ENCODE measurements at places on chromosomes 2 and 18.

- no peak for DNase-seq
These were observed 58.0 kb upstream of the CABYR start for GRCh38 chr18:24080861-24081260.

GRCh38 chr18:26476697-26477096 lies 71.7 kb downstream of the KCTD1 start:
- no peak for DNase-seq

GRCh38 chr18:39772155-39772919 lies 2182.7 kb upstream of the PIK3C3 start:
- no peak for DNase-seq

- no peak for DNase-seq
These were observed 226.0 kb downstream of the TFCP2L1 start for GRCh38 chr2:121058852-121059558.

DNA sequence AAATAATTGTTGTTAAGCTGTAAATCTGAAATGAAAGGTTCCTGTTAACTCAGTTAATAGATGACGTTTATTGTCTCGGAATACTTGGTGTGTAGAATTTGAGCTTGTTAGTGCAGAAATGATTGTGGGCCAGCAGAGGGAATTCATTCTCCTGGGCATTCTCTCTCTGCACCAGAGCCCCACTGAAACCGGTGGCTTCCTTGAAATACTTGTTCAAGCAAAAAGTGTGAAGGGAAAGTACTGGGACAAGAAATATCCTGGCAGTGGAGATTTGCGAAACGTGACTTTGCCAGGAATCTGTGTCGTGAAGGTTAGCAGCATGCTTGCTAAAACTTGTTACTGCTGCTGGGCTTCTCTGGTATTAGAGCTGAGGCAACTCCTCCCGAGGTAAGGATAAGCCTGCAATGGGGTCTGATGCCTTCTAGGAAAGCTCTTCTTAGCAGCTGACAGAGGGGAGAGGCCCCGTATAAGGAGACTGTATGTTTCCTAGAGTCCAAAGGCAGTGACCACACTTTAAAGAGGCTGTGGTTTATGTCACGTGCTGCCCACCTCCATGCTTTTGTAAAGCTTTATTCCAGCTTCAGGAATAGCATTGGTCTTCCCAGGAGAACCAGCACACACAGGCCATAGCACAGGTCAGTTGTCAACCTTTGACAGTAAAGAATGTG lies 2.0 kb downstream of the ITGA6 start:
- no peak for DNase-seq

GRCh38 chr2:172826522-172826921 lies 90.9 kb downstream of the RAPGEF4 start:
- DNase-seq = no peak

GRCh38 chr2:3533836-3534235 lies 14.5 kb upstream of the ADI1 start:
- no peak for DNase-seq

DNA sequence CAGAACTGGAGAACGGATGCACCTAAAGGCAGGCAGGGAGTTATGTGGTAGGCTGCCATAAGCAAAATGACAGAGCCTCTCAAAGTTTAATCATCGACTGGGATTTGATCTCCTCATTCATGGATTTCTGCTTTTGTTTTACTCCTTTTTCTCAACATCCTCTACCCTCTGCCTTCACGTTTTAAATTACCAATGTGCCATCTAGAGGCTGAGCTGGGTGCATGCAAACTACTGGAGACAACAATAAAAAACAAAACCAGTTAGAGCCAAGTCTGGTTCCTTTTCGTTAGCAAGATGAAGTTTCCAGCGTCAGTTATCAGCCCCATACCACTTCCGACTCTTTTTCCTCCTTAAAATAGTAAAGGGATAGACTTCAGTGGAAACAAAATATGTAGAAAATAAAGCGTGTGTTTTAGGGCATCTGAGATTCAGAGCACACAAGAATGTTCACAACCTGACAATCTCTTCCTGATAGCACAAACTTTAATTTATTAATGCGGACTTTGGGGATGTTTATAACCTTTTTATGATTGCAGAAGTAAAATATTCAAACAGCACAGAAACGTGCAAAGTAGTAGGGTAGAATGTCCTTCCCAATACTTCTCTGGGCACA lies 117.0 kb downstream of the LAMA1 start:
- no peak for DNase-seq

DNA sequence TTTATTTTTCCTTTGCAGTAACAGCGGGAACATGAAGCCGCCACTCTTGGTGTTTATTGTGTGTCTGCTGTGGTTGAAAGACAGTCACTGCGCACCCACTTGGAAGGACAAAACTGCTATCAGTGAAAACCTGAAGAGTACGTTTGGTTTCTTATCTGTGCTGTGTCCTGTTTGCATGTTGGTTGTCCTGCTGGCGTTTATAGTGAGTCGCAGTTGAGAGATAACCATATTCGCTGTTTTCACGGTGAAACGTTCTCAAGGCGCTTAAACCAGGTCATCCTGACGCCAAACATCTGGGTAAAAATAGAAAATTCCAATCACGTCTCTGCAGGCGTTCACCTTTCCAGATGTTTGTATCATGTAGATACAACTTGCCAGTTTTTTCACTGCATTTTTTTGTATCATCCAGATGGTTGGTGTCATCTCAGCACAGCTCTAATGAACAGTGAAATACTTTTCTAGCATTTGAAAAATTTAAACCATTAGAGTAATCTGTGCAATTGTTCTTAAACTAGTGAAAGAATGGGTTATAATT lies 21.2 kb downstream of the CLUL1 start:
- no peak for DNase-seq

- DNase-seq = no peak
These were observed 12.4 kb downstream of the DYM start for GRCh38 chr18:49447810-49448745.

GRCh38 chr2:68385220-68385906 lies 20.3 kb downstream of the PLEK start:
- no peak for DNase-seq

GRCh38 chr2:23904692-23905091 lies 22.2 kb downstream of the ATAD2B start:
- DNase-seq = no peak

GRCh38 chr2:62034715-62035114 lies 129.2 kb downstream of the COMMD1 start:
- no peak for DNase-seq

DNA sequence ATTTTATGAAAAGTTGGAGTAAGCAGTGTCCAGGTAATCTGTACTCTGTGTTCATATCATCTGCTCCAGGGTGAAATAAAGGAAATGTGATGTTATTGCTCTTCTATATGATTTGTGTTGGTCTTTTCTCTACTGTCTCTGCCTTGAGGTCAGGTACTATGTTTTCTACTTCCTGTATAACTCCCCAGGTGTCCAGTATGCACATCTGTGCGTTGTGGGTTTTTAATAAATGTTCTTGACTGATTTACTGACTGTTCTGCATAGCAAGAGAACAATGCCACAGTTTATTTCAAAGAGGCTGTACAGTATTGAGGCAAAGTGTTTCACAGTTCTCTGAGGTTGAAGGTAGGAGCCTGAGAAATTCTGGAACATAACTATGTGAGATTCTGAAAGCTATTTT lies 89.7 kb downstream of the BABAM2 start:
- no peak for DNase-seq

- DNase-seq = no peak
These were observed 12.5 kb downstream of the TTLL4 start for GRCh38 chr2:218722876-218723785.

DNA sequence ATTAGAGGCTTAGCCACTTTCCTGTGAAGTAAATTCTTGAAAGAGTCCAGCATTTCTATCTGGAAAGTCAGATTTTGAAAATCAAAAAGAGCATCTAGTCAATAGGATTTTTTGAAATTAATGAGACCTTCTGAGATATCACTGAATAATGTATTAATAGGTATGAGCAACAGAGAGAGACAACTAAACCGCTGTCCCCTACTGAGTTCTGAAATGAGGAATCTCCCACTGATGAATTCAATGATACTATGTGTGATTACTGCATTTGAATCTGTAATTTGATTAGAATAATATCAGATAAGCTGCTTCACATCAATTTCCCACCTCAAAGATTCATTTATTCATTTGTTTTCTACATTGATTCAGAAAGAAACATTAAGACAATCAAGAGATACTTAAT lies 252.8 kb downstream of the TMX3 start:
- DNase-seq = no peak

DNA sequence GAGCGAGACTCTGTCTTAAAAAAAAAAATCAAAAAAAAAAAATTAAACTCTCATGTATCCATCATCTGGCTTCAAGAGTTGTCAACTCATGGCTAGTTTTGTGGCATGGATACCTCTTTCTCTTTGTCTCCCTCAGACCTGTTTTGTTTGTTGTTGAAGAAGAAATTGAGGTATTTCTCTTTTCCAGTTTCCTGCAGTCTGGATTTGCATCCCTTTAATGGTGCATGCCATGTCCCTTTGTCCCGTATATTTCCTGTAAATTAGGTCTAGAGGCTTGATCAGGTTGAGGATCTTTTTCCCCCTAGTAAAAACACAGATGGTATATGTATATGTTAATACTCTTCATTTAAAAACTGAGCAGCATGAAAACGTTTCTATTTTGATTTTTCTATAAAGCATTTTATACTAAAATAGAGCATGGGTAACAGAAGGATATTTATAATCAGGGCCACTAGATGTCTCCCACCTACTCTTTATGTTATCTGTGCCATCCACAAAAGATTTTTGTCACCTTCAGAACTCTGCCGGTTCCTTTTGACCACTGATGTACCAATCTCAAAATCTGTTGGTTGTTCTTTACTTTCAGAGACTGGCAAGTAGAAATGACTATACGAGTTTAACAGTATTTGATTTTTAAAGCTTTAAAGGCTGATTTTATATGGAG lies 80.1 kb downstream of the GALNT1 start:
- no peak for DNase-seq

GRCh38 chr2:72612614-72613160 lies 213.1 kb downstream of the EXOC6B start:
- no peak for DNase-seq

DNA sequence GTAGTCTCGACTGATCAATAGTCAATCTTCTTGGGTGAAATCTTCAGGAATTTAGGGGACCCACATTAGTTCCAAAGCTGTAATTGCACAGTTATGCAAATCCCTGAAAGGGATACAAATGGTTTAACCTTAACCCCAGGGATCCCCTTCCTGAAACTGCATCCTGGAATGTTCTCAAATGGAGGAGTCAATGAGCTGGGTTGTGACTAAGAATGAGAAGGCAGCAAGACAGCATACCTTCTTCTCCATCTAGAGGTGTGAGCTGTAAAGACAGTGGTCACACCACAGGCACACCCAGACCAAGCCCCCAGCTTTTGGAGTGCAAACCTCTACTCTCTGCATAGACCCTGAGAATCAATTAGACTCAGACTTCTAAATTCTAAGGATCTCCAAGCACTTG lies 164.7 kb upstream of the MEIS1 start:
- no peak for DNase-seq

- no peak for DNase-seq
These were observed 36.6 kb upstream of the AAK1 start for GRCh38 chr2:69680001-69680675.

DNA sequence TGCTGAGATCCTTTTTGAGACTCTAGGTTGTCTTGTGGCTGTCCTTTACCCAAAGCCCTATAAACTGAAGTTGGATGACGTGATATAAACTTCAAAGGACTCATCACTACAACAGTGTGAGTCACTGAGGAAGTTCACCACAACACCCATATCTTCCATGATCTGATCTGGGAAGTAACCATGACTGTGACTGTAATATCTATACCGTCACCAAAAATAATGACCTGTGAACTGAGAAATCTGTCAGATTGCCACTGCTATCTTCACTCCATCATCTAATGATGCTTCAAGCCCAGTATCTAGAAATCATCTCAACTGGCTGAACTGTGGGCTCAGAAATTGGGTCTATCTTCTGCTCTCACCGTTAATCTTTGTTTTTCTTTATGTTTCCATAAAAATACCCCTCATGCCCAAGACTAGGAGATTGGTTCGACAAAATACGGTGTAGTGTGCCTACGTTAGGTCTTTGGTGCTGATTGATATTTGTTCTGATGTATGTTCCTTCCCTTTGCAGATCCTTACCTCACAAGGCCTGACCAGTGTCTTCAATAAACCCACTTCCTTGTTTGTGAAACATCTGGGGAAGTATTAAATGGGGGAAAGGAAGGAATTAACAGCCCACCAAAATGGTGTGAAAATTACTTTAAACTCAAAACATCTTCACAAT lies 78.2 kb downstream of the MYL12B start:
- DNase-seq = no peak

DNA sequence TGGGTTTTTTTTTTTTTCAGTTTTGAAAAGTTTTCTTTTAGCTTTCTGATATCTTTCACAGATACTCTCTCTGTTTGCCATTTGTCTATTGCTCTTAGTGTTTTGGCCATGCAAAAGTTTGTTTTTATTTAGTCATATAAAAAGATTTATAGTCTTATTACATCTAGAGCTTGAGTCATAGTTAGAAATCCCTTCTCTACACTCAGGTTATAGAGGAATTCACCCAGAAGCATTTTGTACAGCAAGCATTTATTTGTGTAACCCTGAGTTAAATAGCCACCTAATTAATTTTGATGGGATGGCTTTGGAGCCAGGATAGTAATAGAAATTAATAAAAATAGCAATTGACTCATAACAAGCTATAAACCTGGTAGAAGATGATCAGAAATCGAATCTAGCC lies 35.6 kb downstream of the ACTR2 start:
- DNase-seq = no peak

GRCh38 chr2:239236043-239236807 lies 164.6 kb downstream of the HDAC4 start:
- no peak for DNase-seq

DNA sequence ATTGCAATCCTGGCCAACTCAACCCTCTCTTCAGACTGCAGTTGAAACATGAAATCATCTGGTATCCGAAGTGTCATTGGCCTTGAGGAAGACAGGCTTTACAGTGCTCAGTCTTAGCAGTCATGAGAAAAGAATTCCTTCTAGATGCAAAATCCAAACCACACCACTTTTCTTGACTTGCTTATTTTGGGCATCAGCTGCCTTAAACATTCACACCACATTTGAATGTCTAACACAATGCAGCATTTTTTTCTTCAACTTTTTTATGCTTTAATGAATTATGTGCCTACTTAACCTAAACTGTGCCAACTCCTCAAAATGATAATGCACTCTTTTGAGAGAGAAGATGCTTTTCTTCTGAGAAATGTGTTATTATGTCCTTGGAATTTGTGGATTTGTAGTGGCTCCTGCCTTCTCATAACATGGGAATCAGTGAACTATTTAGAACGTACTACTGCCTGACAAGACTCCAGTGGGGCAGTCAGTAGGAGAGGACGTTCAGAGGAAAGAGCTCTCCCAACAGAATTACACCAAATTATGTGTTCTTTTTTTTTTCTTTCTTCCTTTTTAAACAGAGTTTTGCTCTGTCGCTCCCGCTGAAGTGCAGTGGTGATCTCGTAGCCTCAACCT lies 3.2 kb upstream of the FAM98A start:
- no peak for DNase-seq

DNA sequence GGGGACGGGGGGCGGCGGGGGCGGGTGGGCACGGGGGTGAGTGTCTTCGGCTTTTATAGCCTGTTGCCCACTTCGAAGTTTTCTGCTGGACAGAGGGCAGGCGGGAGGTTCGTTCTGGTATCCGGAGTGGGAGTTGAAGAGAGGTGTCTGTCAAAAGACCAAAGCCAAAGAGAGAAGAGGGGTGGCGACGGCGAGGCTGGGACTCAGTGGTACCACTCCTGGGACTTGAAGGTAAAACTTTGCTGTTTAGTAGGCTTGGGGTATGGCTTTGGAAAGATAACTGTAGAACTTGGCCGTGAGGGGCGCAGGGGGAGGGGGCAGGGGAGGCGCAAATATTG lies 215.8 kb upstream of the DTNA start:
- DNase-seq = no peak

GRCh38 chr2:199765646-199766045 lies 85.3 kb downstream of the FTCDNL1 start:
- DNase-seq = no peak

GRCh38 chr2:167114018-167114417 lies 225.7 kb downstream of the XIRP2 start:
- DNase-seq = no peak
